ENCODE measurements at places on chromosomes 12 and 14. TPM values are rescaled to one million over a fixed set of nuclear protein-coding genes. Genes with fewer than 3 reads are reported as not detected.

DNA sequence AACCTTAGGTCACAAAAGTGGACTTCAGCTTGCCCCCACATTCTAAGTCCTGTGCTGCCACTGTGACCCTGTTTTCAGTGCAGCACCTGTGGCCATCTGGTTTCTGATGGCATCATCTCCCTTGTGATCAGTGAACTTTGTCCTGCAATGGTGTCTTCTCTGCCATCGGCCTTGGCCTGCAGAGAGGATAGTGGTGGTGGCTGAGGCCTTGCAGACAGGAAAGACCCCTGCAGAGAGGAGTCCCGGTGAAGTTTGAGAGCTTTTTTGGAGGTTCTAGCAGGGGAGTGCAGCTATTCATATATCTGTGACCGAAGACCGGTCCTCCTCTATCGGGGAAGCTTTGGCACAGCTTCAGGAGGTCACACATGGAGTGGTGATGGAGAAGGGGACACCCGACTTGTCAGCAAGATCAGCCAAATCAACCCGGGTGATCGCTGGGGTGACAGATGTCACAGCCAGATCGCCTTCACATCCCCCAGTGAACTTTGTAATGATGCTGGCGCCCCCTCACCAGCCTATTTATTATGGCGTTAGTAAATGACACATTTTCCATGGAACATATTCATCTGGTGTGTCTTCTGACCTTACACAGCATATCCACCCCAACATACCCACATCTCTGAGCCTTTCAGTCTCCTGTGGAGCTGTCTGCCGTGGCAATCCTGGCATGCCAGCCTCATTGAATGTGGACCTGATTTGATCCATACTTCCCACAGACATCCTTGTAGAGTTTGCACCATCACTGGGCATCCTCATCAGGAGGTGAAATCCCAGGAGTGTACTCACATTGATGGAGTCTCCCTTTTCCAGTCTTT is 136.1 kb downstream of the PAPOLA start:
- no peak overlapping the region for H3K4me3 ChIP-seq
- H3K27ac ChIP-seq: no peak overlapping the region
- no peaks in the 10 kb centered on the region for H3K27me3 ChIP-seq
- no peaks in the 10 kb centered on the region for H3K36me3 ChIP-seq
- DNase-seq: peak; percentile 54
- H3K4me1 ChIP-seq: no peaks in the 10 kb centered on the region

GRCh38 chr12:91180582-91181395 is 1.8 kb downstream of the DCN start:
- peaks cover 16% of the 10 kb centered on the region for H3K36me3 ChIP-seq
- no peaks in the 10 kb centered on the region for H3K27me3 ChIP-seq
- no peak overlapping the region for H3K27ac ChIP-seq
- no peak for DNase-seq
- peaks cover 44% of the 10 kb centered on the region for H3K4me1 ChIP-seq
- H3K4me3 ChIP-seq: no peak overlapping the region

- no peak overlapping the region for H3K4me3 ChIP-seq
- H3K27me3 ChIP-seq: no peaks in the 10 kb centered on the region
- H3K27ac ChIP-seq: peak overlapping the region; percentile 96
- peaks cover 68% of the 10 kb centered on the region for H3K4me1 ChIP-seq
Measured at GRCh38 chr12:116389990-116390389, 112.5 kb upstream of the MED13L start.

- H3K27ac ChIP-seq: no peak overlapping the region
- no peak overlapping the region for H3K4me3 ChIP-seq
- H3K36me3 ChIP-seq: no peaks in the 10 kb centered on the region
- H3K4me1 ChIP-seq: peaks cover 31% of the 10 kb centered on the region
- no peak for DNase-seq
Measured at GRCh38 chr12:57849035-57849434, 2.5 kb upstream of the CTDSP2 start.

GRCh38 chr14:23119363-23120327 is 590 bp upstream of the CEBPE start:
- H3K4me3 ChIP-seq: no peak overlapping the region
- no peak for DNase-seq
- peaks cover 17% of the 10 kb centered on the region for H3K4me1 ChIP-seq
- no peak overlapping the region for H3K27ac ChIP-seq
- H3K27me3 ChIP-seq: peaks cover 7% of the 10 kb centered on the region
- H3K36me3 ChIP-seq: no peaks in the 10 kb centered on the region

GRCh38 chr14:84767434-84767833 is 762.5 kb upstream of the FLRT2 start:
- peaks cover 12% of the 10 kb centered on the region for H3K36me3 ChIP-seq
- no peaks in the 10 kb centered on the region for H3K27me3 ChIP-seq
- H3K4me3 ChIP-seq: no peak overlapping the region
- peaks cover 2% of the 10 kb centered on the region for H3K4me1 ChIP-seq
- H3K27ac ChIP-seq: no peak overlapping the region

DNA sequence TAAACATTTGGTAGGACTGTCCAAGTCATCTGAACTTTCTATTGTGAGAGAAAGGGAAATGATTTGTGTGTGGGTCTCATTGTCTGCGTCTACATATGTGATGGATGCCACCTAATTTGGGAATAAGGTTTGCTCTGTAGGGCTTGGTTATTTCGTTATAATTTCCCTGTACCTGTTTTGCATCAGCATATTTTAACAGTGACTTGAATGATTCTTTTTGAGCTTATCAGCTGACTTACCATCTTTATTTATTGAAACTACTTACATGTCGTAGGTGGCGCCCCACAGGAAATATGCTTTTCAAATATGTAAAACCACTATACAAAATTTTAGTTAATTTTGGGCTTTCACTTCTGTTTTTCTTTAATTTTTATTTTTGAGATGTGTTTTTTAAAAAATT is 56.5 kb upstream of the BCAT1 start:
- H3K27ac ChIP-seq: no peak overlapping the region
- DNase-seq: no peak
- peaks cover 6% of the 10 kb centered on the region for H3K4me1 ChIP-seq
- no peak overlapping the region for H3K4me3 ChIP-seq

DNA sequence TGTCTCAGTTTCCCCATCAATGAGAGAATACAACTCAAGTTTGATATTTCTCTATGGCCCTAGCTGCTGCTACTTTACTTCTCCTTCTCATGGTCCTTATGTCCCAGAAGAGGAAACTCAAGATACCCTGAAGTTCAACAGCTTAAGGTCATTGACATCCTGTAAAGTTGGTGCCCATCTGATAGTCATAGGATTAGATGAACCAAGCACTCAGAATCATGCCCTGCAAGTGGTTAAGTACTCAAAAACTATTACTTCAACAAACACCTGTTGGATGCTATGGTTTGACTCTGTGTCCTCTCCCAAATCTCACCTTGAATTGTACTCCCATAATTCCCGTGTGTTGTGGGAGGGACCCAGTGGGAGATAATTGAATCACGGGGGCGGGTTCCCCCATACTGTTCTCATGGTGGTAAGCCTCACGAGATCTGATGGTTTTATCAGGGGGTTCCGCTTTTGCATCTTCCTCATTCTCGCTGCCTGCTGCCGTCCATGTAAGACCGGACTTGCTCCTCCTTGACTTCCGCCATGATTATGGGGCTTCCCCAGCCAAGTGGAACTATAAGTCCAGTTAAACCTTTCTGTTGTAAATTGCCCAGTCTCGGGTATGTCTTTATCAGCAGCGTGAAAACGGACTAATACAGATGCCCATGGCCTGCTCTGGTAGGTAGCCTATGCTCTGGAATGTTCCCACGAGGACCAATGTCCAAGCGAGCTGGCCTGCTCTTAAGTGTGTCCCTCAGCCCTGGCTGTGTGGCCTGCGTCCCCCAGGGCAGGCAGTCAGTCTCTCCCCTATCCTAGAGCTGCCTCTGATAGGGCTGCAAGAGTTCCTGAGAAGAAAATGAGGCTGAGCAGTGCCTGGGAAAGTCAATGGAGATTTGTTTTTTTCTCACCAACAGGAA is 18.1 kb downstream of the CAMKK2 start:
- no peak overlapping the region for H3K27ac ChIP-seq
- H3K36me3 ChIP-seq: peaks cover 4% of the 10 kb centered on the region
- H3K27me3 ChIP-seq: no peaks in the 10 kb centered on the region

- H3K27ac ChIP-seq: no peak overlapping the region
- H3K4me1 ChIP-seq: no peaks in the 10 kb centered on the region
- peaks cover 23% of the 10 kb centered on the region for H3K27me3 ChIP-seq
- no peak for DNase-seq
- H3K36me3 ChIP-seq: peaks cover 2% of the 10 kb centered on the region
Measured at GRCh38 chr14:36785511-36785910, 123.9 kb downstream of the PAX9 start.

DNA sequence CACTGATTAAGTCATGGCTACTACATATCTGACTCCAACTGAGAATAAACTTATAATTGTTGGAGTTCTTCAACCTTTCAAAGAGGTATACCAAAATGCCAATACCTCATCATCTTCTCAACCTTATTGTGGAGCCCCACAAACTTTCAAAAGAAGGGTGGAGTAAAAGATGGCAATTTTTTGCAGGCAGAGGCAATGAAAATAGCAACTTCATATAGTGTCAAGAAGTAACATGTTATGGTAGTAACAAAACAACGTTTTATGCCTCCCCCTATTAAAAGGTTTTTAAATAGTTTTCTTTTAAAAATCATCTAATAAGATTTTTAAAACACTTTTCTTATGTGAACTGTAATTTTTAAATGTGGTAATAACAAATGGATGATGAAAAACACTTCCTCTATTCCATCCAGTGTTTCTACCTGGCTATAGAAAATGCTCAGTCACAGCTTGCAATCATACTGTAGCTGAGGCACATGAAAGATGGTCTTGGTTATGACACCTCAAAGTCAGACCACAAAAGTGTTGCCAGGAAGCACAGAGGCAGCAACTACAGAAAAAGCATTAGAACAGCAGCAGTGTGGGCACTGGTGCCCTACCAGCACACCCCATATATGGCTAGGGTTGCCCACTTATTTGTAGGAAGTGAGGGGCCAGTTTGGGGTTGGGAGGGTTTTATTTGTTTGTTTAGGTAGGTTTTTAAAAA is 7.0 kb downstream of the PPP1R12A start:
- no peak overlapping the region for H3K4me3 ChIP-seq
- DNase-seq: no peak
- H3K4me1 ChIP-seq: peaks cover 68% of the 10 kb centered on the region
- H3K36me3 ChIP-seq: peaks cover 7% of the 10 kb centered on the region
- no peaks in the 10 kb centered on the region for H3K27me3 ChIP-seq

DNA sequence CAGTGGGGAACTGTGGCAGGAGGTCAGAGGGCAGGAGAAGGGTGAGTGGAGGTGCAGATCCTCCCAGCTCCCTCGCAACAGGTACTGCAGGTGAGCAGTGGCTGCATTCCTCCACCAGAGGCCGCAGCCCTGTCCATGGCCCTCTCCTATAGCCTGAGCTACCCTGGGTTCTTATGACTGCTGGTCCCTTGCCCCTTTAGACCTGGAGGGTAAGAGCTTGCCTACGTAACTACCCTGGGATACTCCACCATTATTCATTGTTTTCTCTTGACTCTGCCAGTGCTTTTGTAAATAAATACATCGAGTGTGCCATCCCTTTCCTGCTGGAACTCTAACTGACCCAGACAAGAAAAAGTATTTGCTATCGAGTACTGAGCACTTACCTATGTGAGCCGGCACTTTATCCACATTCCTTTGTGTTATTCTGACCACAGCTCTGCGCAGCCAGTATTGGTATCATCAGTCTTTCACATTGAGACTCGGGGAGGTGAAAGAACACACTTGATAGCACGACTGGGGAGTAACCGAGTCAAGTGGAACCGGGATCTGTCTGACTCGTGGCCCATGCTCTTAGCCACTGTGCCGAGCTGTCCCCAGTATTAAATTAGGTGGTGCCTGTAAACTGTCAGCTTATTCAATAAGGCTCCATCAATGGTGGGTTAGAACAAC is 38.5 kb downstream of the LTBP2 start:
- H3K4me3 ChIP-seq: peak overlapping the region; percentile 74
- H3K27ac ChIP-seq: peak overlapping the region; percentile 100
- no peaks in the 10 kb centered on the region for H3K27me3 ChIP-seq

- no peak for DNase-seq
- no peaks in the 10 kb centered on the region for H3K36me3 ChIP-seq
- no peak overlapping the region for H3K4me3 ChIP-seq
- peaks cover 39% of the 10 kb centered on the region for H3K4me1 ChIP-seq
Measured at GRCh38 chr14:86782092-86782580, 1210.8 kb downstream of the GALC start.

DNA sequence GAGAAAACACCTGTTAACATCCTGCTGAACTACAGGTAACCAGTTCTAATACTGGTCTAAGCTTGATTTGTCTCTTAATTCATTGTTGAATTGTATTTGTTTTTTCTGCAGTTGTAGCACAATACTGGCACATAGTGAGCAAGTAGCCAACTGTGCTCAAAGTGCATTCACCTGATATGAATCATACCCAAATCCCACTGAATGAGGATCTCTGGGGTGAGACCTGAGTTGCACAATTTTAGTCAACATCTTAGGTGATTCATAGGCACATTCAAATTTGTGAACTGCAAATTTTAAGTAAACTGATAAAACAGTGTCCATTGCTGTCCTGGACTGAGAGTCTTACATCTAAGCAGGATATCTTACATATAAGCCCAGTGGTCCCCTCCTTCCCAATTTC is 12.8 kb downstream of the KCNC2 start:
- H3K36me3 ChIP-seq: no peaks in the 10 kb centered on the region
- no peaks in the 10 kb centered on the region for H3K4me1 ChIP-seq
- peaks cover 26% of the 10 kb centered on the region for H3K27me3 ChIP-seq
- DNase-seq: no peak

GRCh38 chr12:78398750-78399149 is 465.8 kb upstream of the SYT1 start:
- peaks cover 4% of the 10 kb centered on the region for H3K4me1 ChIP-seq
- H3K27me3 ChIP-seq: peaks cover 21% of the 10 kb centered on the region
- no peak overlapping the region for H3K4me3 ChIP-seq
- DNase-seq: no peak

DNA sequence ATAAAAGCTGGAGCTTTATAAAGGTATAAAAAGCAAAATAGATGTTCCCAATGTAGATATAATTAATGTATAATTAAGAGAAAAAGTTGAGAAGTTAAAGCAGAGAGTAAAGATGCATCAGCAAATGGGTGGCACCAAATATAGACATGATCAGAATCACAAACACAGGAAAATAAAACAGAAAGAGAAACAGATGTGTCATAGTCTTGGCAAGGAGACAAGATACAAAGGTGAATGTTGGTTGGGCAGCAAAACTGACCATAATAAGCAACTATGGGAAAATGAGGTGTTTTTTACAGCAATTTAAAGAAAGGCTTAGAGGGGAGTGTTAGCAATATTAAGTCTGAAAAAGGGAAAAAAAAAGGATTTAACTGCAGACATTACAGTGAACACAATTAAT is 135.4 kb upstream of the CLEC14A start:
- DNase-seq: no peak
- H3K4me3 ChIP-seq: no peak overlapping the region
- no peaks in the 10 kb centered on the region for H3K4me1 ChIP-seq
- no peaks in the 10 kb centered on the region for H3K36me3 ChIP-seq
- H3K27ac ChIP-seq: no peak overlapping the region

ADAM21 gene
- not detected for total RNA-seq

GOLGA3 gene
- total RNA-seq: 114 TPM

CSRP2 gene
- total RNA-seq: 53.7 TPM

FIGNL2 gene
- total RNA-seq: 0.08 TPM

PXMP2 gene
- 25.6 TPM for total RNA-seq

HSP90AA1 gene
- 317 TPM for total RNA-seq
